Stimulated activated CD8-positive, alpha-beta memory T cell treated with anti-CD3 and anti-CD28 coated beads, Interleukin-4, amount 100 ng/mL, for 1 hour (primary cell): ENCODE measurements at places on chromosomes 13 and 19.

- DNase-seq, result no peak
Observed at GRCh38 chr13:32938907-32939306, 77.3 kb upstream of the KL start.

GRCh38 chr19:35911790-35912189 lies 3.7 kb upstream of the TYROBP start:
- DNase-seq, result no peak

DNA sequence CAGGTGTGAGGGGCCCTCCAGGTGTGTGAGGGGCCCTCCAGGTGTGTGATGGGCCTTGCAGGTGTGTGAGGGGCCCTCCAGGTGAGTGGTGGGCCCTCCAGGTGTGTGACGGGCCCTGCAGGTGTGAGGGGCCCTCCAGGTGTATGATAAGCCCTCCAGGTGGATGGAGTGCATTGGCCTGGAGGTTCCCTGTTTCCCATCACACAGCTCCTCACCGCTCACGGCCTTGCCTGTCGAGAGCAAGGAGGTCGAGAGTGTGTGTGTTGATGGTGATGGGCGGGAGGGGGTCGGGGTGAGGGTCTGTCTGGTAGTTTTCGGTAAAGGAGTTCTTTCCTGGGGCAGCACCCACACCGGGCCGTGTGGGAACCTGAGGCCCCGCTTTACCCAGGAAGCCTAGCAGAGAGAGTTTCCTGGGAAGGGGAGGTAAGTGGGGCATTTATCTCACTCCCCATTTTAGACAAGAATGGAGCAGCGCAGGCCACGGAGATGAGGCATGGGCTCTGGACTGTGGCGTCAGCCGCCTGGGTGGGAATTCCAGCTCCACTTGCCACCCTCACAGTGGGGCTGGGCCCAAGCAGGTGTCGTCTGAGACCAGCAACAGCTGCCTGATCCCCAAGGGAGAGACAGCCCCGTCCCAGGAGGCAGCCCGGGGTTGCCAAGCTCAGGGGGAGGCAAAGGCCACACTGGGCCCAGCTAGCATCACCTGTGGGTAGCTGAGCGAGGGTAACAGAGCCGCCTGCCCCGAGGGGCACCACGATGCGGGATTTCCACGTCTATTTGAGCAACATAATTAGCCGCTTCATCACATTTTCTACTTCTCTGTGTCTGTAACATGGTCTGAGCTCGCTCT lies 10.9 kb upstream of the GAS6 start:
- no peak for DNase-seq

- DNase-seq, result no peak
Observed at GRCh38 chr19:8988204-8988603, 22.0 kb downstream of the MUC16 start.

- DNase-seq, result no peak
Observed at GRCh38 chr19:52297601-52298364, 814 bp downstream of the ZNF480 start.

DNA sequence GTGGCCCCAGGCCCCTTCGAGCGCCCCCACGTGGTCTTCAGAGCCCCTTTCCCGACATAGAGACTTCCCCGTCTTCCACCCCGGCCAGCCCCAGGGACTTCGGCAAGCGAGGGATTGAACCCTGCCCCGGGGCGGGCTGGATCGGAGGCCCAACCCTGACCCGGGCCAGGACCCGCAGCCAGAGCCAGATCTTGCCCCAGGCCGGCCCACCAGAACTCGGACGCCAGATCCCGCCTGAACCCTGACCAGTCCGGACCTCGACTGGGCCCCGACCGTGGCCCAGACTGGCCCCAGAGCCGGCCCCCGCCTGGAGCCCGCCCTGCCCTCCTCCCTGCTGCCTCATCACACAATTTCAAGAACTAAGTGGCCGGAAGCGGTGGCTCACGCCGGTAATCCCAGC lies 253 bp upstream of the TPTE2 start:
- no peak for DNase-seq

DNA sequence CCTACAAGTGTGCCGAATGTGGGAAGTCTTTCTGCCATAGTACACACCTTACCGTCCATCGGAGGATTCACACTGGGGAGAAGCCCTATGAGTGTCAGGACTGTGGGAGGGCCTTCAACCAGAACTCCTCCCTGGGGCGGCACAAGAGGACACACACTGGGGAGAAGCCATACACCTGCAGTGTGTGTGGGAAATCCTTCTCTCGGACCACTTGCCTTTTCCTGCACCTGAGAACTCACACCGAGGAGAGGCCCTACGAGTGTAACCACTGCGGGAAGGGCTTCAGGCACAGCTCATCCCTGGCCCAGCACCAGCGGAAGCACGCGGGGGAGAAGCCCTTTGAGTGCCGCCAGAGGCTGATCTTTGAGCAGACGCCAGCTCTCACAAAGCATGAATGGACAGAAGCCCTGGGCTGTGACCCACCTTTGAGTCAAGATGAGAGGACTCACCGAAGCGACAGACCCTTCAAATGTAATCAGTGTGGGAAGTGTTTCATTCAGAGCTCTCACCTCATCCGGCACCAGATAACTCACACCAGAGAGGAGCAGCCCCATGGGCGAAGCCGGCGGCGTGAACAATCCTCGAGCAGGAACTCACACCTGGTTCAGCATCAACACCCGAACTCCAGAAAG lies 10.3 kb upstream of the ERVK3-1 start:
- no peak for DNase-seq

GRCh38 chr19:17751103-17751911 lies at the start of gene FCHO1:
FCHO1 (plus strand) TSS chr19:17751477; CDS start chr19:17755165, 3,688 bp downstream.
- peak; percentile 76 for DNase-seq
